ENCODE measurements at places on chromosomes 3 and 15. TPM values are rescaled to one million over a fixed set of nuclear protein-coding genes. Genes with fewer than 3 reads are reported as not detected.

The PRR20G gene
- total RNA-seq = not detected

- no peak overlapping the region for H3K4me3 ChIP-seq
- H3K4me1 ChIP-seq = no peaks in the 10 kb centered on the region
- peaks cover 10% of the 10 kb centered on the region for H3K27me3 ChIP-seq
- no peak for DNase-seq
These were observed 6.5 kb downstream of the CPEB1 start for GRCh38 chr15:82640672-82641071.

The MYO9A gene
- 44.0 TPM for total RNA-seq

The HESX1 gene
- total RNA-seq = not detected

GRCh38 chr3:141643391-141643790 lies 94.7 kb upstream of the RNF7 start:
- H3K27me3 ChIP-seq = no peaks in the 10 kb centered on the region
- no peaks in the 10 kb centered on the region for H3K4me1 ChIP-seq
- H3K4me3 ChIP-seq = no peak overlapping the region
- H3K36me3 ChIP-seq = no peaks in the 10 kb centered on the region
- DNase-seq = no peak

- no peak overlapping the region for H3K4me3 ChIP-seq
- no peak for DNase-seq
- no peaks in the 10 kb centered on the region for H3K36me3 ChIP-seq
- H3K4me1 ChIP-seq = peaks cover 30% of the 10 kb centered on the region
- no peak overlapping the region for H3K27ac ChIP-seq
These were observed 6.8 kb downstream of the IL17RE start for GRCh38 chr3:9909221-9910013.

All from CD4-positive, alpha-beta memory T cell (primary cell).